ENCODE measurements at places on chromosomes 5 and 9.

DNA sequence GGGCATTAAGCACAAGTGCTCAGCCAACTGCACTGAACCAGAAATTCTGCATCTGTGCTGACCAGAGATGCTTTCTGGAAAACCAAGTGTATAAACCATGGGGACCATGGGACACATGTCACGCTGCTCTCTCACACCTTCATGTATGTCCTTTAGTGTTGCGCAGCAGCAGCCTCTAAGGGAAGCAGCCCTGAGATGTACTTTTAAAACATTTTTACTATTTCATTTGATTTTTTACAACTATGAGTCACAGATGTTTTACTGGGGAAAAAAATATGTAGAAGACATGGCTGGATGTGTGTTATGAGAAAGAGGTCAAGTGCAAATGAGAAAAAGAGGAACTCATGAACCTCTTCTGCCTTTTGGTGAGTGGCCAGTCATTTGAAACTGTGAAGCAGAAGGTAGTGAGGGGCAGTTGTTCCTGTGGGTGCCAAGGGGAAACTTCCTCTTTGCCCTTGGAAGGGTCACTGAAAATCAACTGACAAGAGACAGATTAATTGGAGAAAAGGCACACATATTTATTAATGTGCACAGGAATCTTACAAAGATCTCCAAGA is 31.4 kb upstream of the SYK start:
- DNase-seq: no peak

DNA sequence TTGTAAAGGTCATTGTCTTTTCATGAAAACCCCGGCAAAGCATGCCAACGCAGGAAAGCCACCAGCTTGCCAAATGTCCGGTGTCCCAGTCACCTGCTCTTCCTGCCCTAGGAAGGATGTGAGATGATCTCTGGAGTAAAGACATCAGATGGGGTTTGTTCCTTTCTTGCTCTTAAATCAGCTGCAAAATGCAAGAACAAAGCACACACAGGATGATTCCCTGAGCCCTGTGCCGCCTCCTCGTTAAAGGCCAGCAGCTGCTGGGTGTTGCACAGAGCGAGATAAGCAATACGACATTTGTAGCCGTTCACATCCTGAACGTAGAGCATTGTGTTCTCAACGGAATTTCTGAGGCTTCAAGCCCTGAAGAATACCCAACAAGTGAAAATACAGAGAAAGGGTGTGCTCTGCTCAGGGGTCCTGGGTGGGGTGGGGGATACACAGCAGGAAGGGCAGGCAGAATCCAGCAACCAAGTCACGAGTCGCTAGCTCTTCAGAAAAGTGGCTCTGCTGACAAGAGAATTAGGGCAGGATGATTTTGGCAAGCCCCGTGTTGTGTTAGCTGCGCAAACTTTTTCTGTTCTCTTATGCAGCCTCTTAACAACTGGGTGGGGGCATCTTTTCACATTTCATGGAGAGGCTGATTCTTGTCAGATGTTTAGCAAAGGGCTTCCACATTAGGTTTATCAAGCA is 229.2 kb upstream of the MAP3K1 start:
- DNase-seq: peak; percentile 66

GRCh38 chr9:122265149-122265915 is 650 bp downstream of the MRRF start:
- DNase-seq: no peak

DNA sequence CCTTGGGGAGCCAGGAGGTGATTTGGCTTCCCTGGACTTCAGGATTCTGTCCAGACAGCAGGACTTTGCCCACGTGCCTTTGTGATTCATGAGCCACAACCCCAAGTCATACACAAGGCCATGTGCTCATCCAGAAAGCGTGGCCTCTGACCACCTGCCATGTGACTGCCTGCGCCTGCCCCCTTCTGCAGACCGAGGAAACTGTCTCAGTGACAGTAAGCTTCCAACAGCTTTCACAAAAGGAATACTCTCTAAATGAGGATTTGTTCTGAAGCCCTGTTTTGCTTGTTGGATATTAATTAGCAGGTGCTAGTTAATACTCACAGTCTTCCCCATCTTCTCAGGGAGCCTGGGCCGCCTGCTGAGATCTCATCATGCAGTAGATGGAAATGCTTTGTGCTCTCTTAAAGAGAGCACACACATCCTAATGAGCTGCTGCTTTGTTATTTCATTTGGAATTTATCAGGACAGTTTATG is 36.9 kb upstream of the ANGPTL2 start:
- DNase-seq: no peak

- DNase-seq: no peak
Measured at GRCh38 chr5:56480078-56480704, 247.1 kb upstream of the ANKRD55 start.

- peak; percentile 55 for DNase-seq
Measured at GRCh38 chr9:6413365-6414246, 607 bp downstream of the UHRF2 start.

DNA sequence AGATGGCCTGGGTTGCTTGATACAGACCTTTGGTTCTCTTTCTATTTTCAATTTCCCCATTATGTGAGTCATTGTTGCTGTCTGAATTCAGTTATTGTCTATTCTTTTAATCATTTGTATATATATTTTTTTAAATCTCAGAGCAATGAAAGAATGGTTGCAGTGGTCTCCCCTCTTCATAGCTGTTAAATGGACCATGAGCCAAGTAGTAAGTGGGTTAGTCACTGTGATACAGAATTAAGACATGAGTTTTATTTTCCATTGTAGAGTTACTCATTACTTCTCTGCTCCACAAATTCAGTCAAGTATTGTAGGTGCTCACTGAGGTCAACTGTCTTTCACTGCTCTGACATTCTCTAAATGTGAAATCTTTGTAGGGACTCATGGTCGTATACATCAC is 174.6 kb upstream of the GRAMD2B start:
- no peak for DNase-seq

DNA sequence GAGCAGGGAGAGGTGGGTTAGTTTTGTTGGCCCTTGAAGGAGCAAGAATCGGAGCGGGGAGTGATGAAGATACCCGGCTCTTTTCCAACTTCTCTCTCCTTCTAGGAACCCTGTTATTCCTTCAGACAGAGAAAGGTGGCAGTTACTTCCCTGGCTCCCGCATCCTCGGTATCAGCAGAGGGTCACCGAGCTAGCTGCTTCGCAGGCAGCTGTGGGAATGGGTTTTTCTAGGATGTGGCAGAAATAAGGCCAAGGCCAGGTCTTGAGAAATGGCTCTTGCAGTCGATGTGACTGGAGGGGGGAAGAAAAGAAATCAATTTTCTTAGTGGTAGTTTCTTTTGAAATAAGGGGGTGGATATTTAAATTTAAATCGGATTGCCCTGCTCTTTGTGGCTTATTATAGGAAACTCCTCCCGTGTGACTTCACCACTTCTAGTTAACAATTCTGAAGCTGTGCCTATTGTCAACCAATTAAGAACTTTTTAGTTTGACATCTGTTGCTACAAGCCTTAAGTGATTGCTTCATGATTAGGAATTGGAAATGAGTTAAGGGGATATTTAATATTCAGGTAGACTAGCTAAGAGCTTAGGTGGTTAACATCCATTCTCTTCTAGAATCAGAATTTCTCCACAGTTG is 1.4 kb downstream of the SAP30L start:
- DNase-seq: no peak

GRCh38 chr5:125175348-125176004 is 429.0 kb upstream of the ZNF608 start:
- no peak for DNase-seq

DNA sequence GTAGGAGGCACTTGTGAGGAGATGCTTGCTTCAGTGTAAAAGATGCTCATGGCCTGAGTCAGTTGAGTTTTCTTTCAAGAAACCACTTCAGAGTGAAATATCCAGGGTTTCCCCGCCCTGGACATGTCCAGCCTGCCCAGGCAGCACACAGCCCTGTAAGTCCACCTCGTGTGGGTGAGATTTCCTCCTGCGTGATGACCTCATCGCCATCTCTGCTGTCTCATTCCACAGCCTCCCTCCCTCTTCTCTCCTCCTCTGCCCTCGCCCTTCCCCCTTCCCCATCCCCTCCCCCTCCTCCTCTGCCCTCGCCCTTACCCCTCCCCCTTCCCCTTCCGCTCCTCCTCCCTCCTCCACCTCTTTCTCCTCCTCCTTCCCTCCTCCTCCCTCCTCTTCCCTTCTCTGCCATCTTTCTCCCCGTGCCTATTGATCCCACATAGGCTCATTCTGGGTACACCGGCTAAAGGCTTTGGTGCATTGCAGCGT is 34.0 kb upstream of the NCS1 start:
- peak; percentile 54 for DNase-seq

DNA sequence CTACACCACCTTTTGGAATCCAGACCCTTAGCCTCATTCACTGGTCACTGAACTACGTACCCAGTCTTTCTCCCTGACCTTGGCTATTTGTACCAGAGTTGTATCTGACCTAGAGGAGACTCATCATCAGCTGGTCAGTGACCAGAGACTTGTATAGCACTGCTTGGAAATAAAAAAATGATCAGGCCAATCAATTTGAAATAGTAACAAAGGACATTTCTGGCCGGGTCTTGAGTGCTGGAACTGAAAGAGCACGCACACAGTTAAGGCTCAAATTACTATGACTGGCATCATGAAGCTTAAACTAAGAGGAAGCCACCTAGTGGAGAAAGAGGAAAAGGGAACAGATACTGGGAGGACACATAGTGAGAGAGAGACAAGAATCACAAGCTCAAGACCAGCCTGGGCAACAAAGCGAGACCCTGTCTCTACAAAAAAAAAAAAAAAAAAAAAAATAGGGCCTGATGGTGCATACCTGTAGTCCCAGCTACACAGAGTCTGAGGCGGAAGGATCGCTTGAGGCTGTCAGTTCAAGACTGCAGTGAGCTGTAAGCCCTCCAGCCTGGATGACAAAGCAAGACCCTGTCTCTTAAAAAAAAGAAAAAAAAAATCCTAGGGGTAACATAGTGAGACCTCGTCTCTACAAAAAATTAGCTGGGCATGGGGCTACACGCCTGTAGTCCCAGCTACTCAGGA is 12.8 kb upstream of the SRP19 start:
- no peak for DNase-seq

DNA sequence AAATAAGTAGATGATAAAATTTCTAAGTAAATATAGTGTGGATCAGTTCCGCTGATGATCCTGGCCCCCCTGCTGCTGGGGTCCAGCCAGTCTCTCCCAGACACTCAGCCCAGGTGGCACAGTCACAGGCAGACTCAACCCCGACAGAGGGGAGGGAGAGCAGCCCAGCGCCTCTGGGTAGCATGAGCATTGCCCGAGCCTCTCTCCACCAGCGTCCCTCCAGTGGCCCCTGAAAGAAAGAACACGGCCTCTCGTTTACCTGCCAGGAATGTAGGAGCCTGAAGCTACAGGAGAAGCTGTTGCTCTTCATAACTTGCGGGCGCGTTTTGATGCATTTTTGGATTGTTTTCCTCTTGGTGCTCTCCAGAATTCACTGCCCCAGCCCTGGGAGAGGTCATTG is 68.8 kb upstream of the ICE1 start:
- DNase-seq: no peak

DNA sequence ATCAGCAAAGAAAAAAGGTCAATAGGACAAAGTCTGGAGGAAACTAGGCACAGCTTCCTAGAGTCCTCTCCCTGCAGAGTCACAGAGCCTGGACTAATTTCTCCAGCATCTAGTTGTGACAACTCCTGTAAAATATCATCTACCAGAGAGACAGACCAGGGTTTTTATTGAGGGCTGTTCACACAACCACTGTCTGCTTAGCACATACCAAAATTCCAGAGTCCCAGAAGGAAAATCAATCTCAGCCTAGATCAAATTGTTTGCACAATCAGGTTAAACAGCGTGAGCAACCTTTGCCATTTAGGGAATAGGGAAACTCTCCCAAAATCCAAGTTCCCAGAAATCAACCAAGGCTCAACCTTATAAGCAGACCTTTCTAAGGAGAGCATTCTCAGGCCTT is 190.3 kb downstream of the SYK start:
- no peak for DNase-seq

DNA sequence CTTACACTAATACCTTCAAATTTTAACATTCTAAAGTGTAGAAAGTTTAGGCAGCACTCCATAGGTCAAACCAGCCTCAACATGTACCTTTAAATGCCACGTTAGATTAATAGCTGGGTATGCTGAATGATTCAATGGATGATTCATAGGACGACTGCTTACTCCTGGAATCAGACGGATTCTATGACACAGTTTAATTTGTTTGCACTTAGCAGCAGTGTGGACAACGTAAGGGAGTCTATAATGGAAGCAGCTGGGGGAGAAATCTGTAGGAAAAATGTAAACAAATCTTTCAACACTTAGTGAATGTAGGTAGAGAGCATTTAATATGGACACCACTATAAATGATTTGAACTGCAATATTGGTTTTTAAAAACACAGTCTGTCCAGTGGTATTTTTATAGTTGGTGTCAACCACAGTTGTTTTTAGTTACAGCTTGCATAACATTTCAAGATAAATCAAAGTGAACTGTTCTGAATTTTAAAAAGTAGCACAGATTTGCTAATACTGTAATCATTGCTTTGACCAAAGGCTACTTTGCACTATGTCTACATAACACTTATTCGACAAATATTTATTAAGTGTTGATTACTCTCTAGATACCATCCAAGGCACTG is 701.5 kb upstream of the MEF2C start:
- no peak for DNase-seq

DNA sequence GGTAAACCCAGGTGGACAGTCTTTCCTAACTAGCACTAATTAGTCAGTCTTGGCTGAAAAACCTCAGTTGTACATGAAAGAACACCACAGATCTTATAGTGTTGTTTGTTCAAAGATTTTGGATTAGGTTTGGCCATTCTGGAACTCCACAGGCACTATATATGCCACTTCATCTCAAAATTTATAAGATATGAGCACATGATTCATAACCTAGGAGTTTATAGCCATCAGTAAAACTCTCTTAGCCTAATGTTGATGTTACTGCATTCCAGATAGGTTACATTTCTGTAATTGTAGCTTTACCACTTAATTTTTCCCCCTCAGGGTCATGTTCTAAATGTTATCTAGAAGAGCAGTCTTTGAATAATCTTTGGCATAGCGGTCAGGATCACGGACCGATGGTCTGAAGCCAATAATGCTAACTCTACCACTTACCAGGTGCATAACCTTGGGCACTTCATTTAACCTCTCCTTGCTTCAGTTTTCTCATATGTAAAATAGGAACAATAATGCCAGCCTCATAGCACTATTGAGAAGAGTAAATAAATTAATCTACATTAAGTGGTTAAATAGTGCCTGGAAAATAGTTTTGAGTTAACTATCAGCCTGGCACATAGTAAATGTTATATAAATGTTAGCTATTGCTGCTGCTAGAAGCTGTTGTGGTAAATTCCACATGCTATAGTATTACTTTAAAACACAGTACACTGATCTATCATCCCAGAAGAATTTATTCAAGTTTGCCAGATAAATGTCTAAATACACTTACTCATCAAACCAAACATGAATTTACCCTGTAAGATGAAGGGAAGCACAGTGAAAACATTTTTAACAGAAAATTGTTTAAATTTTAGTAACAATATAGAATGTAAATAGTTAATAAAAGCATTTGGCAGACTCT is 743.9 kb downstream of the NR2F1-AS1 start:
- DNase-seq: no peak

GRCh38 chr9:17160327-17160726 is 25.5 kb downstream of the CNTLN start:
- DNase-seq: no peak

- DNase-seq: no peak
Measured at GRCh38 chr5:146778261-146778660, 100.3 kb downstream of the PPP2R2B start.

GRCh38 chr5:104347119-104347708 is 784.6 kb upstream of the NUDT12 start:
- DNase-seq: no peak

GRCh38 chr9:97237951-97238889 is 69.2 kb upstream of the CCDC180 start:
- peak; percentile 89 for DNase-seq
